GM12878 (cell line): ENCODE measurements at places on chromosomes 3 and 15.

- no peak for DNase-seq
Observed at GRCh38 chr3:190173426-190173825, 52.7 kb upstream of the P3H2 start.

DNA sequence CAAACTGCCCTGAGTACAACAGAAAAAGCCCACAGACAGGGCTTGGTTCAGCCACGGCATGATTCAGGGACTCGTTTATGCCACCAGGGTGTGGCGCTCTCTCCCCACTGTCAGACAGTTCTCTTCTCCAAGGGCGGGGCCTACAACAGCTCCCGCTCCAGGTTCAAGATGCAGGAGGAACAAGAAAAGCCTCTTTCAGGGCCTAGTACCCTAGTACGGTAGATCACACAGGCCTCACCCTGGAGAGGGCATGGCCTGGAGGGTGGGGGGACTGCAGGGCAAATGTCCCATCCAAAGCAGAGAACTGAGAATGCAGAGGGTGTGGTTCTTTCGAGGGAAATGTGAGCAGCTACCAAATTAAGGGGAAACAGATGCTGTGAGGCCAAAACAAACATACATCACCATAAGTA, 12.0 kb downstream of the MESD start:
- DNase-seq = no peak

DNA sequence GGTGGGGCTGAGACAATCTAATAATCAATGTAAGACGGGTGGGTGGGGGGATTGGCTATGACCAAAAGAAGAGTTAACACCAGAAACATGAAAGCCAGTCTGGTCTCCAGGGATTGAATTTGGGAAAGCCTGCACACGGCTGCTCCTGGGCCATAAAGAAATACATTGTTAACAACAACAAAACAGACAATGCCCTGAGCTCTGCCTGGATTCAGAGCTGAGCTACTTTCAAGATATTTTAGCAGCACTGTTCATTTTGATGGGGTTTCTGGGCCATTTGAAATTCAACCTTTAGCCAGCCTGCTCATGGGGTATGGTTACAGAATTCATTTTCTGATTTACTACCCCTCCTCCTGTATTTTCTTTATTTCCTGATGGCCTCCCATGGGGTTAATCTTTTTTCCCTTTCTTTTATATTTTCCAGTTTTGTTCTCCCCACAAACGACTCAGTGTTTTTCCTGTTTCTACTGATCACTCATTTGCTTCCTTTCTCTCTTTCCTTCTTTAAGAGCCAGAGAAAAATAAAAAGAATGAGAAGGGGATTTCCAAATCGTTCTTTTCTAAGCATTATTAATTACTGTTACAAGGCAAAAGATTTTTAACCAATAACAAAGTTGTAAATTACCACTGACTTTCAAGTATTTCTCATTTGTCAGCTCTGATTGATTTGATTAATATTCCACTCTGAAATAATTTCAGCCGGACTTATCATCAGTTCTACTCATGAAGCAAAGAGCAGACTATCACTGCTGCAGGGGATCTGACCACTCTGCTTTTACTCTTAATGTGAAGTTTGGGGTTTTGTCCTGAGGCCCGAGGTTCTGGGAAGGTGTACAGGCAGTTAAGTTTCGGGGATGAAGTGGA, 19.6 kb downstream of the NR2F2 start:
- DNase-seq = no peak

DNA sequence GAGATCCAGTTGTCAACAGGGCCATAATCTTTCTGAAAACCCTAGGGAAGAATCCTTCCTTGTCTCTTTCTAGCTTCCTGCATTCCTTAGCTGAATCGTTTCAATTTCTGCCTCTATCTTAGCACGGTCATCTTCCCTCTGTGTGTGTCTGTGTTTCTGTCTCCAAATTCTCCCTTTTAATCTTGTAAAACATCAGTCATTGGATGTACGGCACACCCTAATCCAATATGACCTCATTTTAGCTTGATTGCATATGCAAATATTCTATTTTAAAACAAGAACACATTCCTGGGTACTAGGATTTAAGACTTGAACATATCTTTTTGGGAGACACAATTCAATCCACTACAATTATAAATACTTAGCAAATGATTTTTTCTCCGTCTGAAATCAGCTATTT, 600.3 kb downstream of the GBE1 start:
- no peak for DNase-seq

- DNase-seq = no peak
Observed at GRCh38 chr15:31151301-31152233, 50.0 kb upstream of the TRPM1 start.

DNA sequence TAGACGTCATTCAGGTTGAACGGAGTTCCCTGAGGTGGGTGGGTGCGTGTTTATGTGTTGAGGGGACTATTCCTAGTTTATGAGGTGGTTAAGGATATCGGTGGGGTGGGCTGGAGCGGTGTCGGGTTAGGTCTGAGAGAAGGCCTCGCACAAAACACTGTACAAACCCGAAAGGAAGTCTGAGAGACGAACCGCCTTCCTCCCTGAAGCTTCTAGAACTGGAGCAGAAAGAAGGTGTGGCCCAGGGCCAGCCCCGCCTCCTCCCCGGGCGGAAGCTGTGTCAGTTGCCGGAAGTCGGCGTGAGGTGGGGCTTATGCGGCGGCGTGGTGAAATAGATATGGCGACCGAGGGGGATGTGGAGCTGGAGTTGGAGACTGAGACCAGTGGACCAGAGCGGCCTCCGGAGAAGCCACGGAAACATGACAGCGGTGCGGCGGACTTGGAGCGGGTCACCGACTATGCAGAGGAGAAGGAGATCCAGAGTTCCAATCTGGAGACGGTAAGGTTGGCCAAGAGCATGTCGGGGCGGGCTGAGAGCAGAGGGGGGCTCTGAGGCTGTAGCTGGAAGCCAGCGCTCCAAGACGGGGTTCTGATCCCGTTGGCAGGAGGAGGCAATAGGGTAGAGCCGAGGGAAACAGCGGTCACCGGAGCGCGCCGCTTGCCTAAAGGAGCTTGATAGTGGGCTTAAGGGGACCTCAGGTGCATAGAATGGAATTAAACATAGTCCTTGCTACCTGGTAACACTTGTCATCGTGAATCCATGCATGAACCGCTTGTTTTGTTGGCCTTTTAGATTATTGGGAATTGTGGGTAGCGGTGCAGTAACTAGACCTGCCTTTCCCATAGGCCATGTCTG, at the start of gene HYPK:
TSS of gene HYPK (plus strand) at position 314 of the 856 bp plus-strand sequence. CDS start at position 338, 24 bp downstream.
- DNase-seq = peak; percentile 55

- no peak for DNase-seq
Observed at GRCh38 chr3:163327086-163327485, 1751.2 kb downstream of the SI start.

DNA sequence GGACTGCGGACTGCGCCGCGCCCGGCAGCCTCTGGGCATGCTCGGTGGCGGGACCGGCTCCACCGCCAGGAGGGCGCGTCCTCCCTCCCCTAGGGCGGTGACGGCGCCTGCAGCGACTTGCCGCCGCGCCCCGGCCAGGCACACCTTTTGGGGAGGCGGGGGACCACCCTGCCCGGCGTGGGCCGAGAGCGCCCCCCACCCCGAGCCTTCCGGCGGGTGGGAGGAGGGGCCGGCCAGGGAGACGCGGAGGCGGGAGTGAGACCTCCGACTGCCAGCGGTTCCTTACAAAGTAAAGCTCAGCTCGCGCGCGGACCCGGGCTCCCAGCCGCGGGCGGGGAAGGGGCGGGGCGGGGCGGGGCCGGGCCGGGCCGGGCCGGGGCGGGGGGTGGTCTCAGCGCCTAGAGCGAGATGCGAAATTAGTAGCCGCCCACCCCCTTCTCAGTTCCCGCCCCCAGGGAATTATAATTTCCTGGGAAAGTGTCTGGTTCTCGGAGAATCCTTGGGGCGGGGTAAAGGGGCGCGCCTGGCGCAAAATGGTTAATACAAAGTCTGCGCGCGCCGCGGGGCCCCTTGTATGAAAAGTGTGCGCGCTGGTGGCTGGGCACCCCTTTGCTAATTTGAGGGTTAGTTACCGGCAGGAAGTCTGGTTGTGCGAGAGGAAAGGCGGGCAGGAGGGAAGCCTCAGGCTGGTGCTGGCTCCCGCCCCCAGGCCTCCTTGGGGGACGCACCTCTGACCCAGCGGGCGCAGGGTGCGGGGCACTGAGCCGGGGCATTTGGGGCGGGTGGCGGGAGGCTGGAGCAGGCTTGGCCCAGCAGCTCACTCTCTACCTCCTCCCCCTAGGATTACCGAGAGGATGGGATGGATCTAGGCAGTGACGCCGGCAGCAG, 224.8 kb upstream of the IL12A start:
- no peak for DNase-seq

GRCh38 chr3:177721864-177722785, 524.8 kb upstream of the TBL1XR1 start:
- no peak for DNase-seq

DNA sequence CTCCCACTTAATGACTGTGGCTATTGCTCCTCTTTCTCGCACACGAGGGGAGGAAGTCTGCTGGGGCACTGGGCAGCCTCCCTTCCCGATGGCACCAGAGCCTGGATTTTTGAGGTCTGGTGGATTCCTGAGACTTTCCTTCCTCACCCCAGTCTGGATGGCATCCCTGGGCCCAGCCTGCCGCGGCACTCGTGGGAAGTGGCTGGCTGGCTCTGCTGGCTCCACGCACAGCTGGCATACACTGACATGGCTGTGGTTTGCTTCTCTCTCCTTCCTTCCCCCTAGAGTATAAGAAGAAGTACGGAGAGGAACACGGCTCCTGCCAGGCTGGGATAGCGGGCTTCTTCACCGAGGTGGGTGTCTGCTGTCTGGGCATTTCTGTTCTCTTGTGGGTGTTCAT, 319.8 kb upstream of the LRRFIP2 start:
- DNase-seq = no peak

- DNase-seq = no peak
Observed at GRCh38 chr15:100934726-100935125, 15.6 kb downstream of the LRRK1 start.

DNA sequence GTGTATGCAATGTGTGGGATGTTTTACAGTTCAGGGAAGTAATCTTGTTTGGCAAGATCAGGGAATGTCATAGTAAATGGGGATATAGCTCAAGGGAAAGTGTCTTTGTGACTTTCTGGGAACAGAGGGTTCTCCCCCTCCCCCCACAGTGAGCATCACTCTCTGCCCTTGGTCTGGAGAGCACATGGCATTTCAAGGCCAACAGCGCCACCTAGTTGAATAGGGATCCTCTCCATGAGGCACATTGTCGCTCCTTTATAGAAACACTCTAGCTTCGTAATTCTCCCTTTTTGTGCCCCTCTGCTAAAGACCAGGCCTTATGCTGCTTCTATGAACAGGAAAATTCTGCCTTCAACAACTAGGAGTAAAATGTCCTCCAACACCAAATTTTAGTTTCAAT, 37.1 kb upstream of the ARNT2 start:
- no peak for DNase-seq

DNA sequence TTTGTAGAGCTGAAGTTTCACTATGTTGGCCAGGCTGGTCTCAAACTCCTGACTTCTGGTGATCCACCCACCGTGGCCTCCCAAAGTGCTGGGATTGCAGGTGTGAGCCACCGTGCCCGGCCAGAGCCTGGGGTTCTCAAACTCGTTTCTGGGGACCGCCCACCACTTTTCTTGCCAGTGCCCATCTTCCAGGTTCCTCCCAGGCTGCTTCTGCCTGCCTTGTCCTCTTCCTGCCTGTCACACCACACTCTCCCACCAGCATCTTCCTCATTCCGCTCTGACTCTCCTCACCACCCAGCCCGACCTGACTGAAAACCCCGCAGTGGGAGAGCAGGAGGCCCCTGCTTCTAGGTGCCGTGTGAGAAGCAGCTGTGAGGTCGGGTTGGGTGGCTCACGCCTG, 3.1 kb upstream of the DYNLT2B start:
- DNase-seq = no peak

GRCh38 chr3:13654330-13655060, 105.6 kb downstream of the FBLN2 start:
- DNase-seq = no peak

- DNase-seq = no peak
Observed at GRCh38 chr3:123687286-123687685, 102.4 kb upstream of the HACD2 start.

DNA sequence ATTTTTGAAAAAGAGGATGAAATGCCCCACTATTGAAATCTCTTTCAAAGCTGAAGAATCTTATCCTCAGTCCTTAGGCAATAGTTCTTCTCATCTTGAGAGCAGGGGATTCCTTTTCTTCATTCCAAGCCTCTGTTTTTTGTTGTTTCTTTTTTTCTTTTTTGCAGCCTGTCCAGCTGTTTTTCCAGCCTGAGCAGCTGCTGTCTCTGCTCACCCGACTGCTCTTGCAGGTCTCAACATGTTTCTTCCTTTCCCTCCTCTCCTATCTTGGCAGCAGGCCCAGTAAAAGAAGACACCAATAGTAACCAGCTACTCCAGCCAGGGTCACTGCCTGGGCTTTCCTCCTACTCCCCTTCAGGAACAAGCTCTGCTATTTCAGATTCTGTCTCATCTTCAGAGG, 23.8 kb downstream of the MEX3B start:
- DNase-seq = no peak

- no peak for DNase-seq
Observed at GRCh38 chr3:50215529-50215928, 10.5 kb downstream of the SLC38A3 start.

DNA sequence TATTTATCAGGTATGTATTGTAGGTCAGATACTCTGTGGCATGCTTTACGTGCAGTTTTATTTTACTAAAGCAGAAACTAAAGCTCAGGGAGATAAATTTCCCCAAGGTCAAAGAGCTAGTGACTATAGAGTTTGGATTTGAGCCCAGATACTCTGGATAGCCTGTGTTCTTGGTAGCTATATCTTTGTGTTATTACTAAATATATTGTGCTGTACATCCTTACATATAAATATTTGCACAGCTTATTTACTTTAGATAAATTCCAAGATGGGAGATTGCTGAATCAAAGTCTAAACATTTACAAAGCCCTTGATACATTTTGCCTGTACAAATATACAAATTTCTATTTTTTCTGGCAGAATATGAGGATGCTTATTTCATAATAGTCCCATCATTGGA, 660.9 kb upstream of the NAALADL2 start:
- no peak for DNase-seq
